ENCODE measurements at places on chromosomes 1 and 21. TPM values are rescaled to one million over a fixed set of nuclear protein-coding genes. Genes with fewer than 3 reads are reported as not detected.

- no peaks in the 10 kb centered on the region for H3K36me3 ChIP-seq
- H3K27me3 ChIP-seq, result no peaks in the 10 kb centered on the region
- DNase-seq, result no peak
- H3K27ac ChIP-seq, result no peak overlapping the region
- no peaks in the 10 kb centered on the region for H3K4me1 ChIP-seq
Observed at GRCh38 chr1:13451399-13451965, 41.2 kb downstream of the PRAMEF20 start.

DLGAP3 gene
- total RNA-seq, result 0.34 TPM

DNA sequence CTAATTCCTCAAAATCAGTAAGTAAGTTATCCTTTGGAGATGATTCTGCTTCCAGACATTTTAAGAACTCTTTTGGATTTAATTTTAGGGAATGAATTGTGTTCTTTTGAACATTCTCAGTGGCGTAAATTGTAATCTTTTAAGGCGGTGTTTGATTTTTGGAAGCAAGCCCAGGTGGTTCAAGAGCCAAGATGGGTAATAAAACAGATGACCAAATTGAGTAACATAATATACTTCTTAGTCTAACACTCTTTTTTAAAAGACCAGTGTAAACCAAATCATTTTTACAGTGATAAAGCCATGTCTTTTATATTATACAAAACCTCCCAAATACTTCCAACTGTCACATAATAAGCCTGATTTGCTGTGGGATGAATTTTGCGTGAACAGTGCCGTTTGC is 133.8 kb downstream of the LRRC40 start:
- no peak for DNase-seq
- no peaks in the 10 kb centered on the region for H3K27me3 ChIP-seq
- H3K4me3 ChIP-seq, result no peak overlapping the region
- no peaks in the 10 kb centered on the region for H3K4me1 ChIP-seq
- H3K36me3 ChIP-seq, result no peaks in the 10 kb centered on the region
- no peak overlapping the region for H3K27ac ChIP-seq

DNA sequence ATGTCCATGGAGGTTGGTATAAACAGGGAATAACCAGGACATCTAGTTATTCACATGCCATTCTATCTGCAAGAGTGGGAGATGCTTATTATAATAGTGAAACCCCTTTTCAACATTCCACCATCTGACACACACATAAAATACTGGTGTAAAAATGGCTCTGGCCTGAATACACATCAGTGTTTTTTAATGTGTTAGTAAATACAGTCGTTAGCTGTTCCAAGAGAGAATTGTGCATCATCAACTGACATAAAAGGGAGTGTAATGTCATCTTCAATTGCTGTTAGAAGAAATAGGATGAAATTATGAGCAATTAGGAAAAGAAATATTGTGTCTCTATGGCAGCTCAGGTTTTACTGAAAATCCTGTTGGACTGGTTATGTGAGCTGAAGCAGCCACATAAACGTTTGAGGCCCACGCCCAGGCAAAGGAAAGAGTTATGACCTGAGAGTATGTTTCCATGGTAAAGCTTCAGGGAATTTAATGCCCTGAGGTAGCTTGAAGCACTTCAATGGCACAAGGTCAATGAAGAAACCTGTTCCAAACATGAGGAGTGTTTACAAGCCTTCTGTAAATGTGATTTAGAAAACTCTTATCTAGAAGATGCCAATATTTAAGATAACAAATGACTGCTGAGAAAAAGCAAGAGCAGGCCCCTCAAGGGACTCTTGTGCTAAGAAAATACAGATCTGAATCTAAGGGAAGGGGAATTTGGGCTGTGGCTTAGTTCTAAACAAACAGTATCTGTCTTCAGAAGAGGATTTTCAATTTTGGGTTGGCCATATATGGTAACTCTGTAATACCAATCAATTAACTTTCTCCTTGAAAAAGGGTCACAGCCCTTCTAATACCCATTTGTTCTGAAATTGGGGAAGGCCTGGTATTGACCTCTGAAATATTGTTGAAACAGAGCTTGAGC is 384.3 kb downstream of the SEC16B start:
- no peaks in the 10 kb centered on the region for H3K36me3 ChIP-seq
- H3K4me3 ChIP-seq, result no peak overlapping the region
- H3K27ac ChIP-seq, result no peak overlapping the region
- H3K27me3 ChIP-seq, result no peaks in the 10 kb centered on the region

DNA sequence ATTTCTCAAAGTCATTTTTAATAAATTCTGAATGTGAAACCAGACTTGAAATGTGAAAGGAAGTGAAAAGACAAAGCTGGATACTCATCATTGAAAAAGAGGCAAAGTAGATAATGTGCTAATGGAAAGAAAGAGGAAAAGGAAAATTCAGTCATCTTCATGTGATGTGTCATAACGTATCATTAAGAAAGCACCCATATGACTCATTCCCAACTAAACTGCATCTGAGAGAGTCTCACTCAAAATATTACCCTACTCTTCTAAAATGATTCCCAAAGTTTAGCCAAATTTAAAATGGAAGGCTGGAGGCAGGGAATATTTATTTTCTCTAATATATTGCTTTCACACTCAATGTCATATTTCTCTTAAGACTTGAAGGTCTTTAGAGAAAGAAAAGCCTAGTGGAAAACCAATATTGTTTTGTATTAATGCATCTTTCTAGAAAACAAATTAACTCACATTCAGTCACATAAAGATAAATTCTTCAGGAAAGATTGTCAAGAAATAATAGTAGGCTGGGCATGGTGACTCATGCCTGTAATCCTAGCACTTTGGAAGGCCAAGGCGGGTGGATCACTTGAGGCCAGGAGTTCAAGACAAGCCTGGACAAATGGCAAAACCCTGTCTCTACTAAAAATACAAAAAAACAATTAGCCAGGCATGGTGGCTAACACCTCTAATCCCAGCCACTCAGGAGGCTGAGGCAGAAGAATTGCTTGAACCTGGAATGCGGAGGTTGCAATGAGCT is 129.9 kb downstream of the SLC30A10 start:
- H3K36me3 ChIP-seq, result no peaks in the 10 kb centered on the region
- no peak overlapping the region for H3K27ac ChIP-seq
- DNase-seq, result no peak

TMEM82 gene
- not detected for total RNA-seq

MAEL gene
- not detected for total RNA-seq

All from CD4-positive, alpha-beta T cell (primary cell).